G401 (cell line): ENCODE measurements at places on chromosomes 7 and 10.

GRCh38 chr7:130922206-130923112 lies 188.5 kb upstream of the KLF14 start:
- no peak for DNase-seq

GRCh38 chr7:44385434-44386138 lies 60.2 kb upstream of the CAMK2B start:
- peak; percentile 40 for DNase-seq

DNA sequence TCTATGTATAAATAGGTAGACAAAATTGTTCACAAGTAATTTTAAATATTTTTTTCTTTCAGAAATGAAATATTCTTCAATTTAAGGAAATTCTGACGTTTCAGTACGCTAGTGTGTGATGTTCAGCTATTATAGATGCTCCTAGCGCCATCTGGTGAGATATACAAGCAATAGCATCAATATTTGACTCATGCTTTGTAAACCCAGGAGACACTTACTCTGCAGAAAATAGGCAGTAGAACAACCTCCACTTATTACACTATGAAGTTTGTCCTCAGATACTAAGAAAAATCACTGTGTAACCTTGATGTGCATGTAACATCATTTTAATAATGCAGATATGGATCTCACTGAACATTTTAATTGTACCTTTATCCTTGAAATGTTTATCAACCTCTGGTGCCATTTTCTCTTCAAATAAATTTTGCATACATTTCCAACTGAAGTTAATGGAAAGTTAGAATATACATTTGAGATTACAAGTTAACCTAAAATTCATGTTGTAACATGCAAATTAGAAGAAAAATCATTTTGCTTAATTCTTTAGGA lies 151.5 kb upstream of the FAM3C start:
- DNase-seq, result peak; percentile 73

GRCh38 chr10:71228875-71229675 lies 16.7 kb downstream of the UNC5B start:
- no peak for DNase-seq

DNA sequence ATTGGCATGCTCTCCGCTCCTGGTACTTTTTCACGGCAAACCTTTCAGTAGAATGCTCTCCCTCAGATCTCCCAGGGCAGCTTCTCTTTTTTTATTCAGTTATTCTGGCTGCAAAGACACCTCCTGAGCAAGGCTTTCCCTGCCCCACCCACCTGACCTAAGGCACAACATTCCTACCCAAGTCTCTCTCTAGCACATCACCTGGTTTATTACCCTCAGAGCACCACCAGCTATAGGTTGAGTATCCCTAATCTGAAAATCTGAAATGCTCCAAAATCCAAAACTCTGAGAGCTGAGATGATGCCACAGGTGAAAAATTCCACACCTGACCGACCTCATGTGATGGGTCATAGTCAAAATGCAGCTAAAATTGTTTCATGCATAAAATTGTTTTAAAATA lies 99.6 kb downstream of the GLI3 start:
- DNase-seq, result no peak

- DNase-seq, result no peak
Observed at GRCh38 chr10:38212460-38212859, 118.3 kb downstream of the ZNF37A start.

- no peak for DNase-seq
Observed at GRCh38 chr7:4307316-4308204, 374.5 kb upstream of the FOXK1 start.

- peak; percentile 51 for DNase-seq
Observed at GRCh38 chr7:155009570-155010157, 6.7 kb upstream of the PAXIP1 start.

DNA sequence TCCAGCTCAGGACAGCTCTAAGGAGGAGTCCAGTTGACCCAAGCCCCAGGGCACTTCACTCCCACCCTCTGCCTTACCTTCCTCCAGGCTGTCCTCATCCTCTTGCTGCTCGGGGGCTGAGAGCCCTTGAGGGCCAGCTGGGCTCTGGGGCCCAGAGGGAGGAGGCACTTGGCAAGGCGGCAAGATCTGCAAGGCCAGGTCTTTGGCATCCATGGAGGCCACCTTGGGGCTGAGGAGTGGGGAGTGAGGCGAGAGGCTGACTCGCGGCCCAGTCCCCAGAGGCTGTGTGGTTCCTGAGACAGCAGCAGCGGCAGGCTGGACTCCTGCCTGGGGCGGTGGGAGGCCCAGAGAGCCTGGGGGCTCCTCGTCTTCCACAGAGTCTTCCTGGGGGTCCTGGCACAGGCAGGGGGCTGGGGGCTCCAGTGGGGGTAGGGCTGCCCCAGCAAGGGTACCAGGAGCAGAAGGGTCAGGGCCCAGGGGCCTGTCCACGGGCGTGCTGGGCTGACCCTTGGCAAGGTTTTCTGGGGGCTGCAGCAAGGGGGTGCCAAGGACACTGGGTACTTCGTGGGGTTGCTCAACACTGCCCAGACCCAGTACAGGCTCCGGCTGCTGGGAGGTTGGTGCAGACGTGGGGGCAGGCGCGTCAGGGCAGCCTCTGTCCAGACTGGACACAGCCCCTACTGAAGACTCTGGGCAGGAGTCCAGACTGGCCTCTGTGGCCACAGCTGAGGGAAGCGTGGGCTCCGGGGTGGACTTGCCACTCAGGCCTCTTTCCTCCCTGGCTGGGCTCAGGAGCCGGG lies 6.5 kb downstream of the NACAD start:
- no peak for DNase-seq

DNA sequence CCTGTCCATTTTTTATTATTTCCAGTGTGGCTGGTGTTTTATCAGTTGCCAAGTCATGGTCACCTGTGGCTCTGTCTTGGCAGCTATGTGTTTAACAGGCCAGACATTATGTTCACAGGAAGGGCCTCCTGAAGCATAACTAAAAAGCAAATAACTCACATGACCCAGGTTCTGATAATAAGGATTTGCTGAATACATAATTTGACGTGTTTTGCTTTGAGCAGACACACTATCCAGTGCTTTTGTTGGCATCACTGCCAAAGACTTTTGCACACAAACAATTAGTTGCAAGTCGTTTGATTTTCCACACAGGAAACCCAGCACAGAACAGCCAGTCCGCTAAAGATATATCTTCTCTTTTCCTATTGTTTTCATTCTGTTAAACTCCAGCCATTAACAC lies 173.6 kb downstream of the ARL4A start:
- no peak for DNase-seq

DNA sequence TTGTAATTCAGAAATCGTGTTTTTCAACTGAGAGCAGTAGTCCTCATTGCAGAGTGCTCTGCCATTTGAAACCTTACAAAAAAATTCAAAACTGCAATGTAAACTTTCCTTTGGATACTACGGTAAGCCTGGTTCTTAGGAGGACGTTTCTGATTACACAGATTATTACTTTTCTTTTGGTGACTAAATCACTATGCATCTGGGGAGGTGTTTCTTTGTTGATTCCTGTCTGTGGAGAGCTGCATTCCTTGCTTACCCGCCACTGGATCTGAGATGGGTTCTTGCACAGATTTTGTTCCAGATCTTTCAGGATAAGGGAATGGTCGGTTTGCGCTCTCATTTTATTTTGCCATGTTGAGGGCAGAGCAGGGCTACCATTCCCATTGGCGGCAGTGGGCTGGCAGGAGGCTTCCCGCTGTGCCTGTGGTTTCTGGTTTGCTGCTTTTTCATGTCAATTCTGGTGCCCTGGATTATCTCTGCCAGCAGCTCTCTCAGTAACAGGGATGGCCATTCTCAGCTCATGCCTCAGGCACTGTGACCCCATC lies 485.1 kb downstream of the GLRX3 start:
- no peak for DNase-seq

DNA sequence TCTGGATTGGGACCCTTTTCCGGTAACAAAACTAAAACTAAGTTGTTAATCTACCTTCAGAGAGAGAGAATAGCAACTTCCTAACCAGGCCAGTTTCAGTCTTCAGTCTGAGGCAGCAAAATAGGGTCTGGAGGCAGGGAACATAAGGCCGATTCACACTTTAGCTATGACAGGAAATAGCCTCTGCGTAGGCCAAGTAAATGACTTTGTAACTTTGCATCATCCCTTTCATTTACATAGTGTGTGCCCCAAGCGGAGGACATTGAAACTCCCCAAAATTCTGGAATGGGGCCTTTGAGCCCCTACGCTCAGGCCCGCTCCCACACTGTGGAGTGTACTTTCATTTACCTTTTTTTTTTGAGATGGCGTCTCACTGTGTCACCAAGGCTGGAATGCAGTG lies 1.7 kb upstream of the UPP1 start:
- no peak for DNase-seq

DNA sequence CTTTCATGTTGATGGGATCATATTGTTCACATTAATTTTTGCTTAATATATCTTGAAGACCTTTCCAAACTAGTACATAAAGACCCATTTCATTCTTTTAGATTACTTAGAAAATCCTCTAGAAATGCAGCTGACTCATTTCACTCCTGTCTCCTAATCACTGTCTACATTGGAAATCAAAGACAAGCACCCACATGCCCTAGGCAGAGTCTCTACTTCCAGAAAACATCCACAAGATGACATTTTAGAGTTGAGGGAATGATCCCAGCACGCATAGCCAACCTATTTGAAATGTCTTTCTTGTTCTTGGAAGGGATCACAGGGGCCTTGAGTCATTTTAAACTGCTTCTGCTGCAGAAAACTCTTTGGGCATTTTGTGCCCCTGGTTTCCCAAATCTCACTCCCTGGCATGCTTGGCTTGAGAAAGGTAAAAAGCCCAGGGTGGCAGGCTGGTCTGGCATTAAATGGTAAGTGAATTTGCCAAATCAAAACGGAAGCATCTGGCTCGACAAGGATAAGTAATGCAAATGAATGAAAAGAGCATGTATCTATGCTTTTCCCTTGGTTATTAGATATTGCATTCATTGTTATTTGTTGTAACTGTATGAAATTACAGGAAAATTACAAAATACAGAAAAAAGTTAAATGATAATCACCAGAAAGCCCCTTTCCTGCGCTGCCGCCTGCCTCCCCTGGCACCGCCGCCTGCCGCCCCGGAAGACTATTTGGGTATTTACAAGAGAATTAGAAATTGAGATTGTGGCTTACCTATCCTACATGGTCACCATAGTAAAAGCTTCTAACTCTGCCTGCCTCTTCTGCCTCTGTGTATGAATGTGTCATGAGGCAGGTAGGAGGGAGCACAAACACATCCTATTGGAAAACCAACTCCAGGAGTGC lies 225.3 kb downstream of the PTEN start:
- DNase-seq, result peak; percentile 87

DNA sequence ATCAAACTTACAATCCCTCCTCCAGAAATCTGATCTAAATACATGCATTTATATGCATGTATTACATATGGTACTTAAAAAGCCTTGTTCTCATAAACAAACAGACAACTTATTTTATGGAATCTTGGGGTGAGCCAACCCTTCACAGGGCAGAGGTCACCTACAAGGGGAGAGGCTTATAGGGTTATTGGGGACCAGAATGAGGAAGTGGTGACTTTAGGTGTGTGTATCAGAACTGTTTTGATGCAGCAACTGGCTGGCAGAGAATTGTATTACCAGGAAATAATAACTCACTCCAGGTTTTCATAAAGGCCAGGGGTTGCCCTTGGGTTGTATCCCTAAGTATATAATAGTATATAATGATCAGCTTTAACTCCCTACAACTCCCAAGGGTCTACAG lies 91.1 kb downstream of the SVIL start:
- DNase-seq, result no peak

DNA sequence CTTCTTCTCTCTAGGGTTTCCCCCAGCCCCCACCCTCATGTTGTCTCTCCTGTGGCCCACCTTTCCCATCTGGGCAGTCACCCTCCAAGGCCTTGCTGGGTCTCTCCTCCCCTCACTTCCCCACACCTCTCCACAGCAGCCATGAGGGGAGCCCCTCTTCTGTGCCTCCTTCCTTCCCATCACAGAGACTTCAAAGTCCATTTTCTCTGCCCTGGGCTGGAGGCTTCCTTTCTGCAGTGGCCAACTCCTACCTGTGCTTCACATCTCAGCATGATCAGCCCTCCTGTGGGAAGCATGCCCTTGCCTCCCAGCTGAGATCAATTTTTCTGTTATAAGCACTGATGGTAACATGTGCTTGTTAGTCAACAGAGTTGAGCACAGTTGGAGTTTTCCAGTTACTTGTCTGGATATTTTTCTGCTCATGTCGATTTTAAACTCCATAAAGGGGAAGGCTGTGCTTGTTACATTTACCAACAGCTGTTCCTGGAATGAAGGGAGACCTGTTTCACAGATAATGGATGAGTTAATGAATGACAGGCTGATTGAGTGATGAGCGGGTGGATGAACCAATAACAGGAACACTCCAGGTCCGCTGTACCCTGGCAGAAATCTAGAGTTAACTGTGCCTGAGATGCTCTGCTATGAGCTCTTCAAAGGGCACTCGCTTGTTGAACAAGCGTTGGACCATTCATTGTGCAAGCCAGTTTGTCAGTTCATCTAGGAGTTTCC lies 71.4 kb upstream of the PRSS58 start:
- DNase-seq, result no peak

DNA sequence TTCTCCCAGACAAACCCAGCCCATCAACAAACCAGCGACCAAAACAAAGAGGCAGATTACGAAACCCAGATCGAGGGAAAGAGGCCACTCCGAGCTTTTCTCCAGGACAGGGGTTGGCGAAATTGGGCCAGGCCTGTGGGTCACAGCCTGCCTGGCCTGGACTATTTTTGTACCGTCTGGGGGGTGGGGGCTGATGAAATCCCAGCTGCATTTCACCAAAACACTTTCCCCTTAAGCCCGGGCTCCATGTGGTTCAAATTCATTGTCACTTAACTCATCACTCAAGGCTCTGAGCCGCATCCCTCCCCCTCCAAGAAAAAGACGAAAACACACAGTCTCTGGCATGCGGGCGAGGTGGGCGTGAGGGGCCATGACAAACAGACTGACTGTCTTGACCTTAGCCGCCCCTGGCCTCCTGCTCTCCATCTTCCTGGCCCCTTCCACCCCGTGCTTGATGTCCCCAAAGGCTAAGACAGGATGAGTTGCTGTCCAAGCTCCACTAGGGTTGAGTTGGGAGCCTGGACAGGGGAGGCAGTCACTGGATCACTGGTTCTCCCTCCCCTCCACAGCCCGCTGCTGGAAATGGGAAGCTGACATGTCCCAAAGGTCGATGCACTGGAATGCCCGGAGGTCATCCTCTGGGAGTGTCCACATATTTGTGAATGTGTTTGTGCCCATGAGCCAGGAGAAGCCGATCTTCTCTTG lies 19.2 kb downstream of the TMEM270 start:
- no peak for DNase-seq

DNA sequence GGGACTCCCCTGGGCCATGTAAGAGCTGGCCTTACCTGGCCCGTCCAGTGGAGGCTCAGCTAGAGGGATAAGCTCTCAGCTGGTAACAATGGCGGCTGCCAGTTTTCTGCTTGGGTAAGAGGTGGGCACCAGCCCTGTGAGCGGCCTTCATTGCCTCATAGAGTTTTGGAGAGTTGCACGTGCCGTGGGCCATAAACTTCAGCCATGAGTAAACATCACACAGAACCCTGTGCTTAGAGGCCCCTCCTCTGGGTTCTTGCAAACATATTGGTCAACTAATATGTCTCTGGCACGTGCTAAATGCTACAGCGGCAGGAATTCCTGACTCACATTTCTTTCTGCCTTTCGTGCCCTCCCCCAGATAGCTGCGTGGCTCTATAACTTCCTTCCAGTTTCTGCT lies 103.9 kb upstream of the LEP start:
- DNase-seq, result no peak
